Activated naive CD4-positive, alpha-beta T cell (primary cell): ENCODE measurements at places on chromosomes 5 and 9.
A peak's percentile ranks its signal among the peaks of the same experiment; 100 is the strongest.

DNA sequence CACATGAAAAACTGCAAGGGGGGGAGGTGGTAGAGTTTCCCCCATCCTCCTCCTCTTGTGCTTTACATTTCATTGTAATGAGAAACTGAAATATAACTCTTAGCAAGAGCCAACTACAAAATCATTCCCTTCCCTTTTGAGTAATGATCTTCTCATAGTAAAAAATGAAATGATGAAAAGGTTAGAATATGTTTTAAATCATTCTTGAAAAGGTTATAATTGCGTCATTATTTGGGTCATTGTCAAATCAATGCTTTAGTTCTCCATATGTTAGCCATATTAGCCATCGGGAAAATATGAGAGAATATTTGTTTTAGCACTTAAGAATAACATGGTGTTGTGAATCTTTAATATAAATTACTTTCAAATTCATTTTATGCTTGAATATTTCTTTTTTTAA, 1185.0 kb upstream of the CDH18 start:
- DNase-seq = no peak

- DNase-seq = no peak
Measured at GRCh38 chr5:19479562-19479961, 508.4 kb downstream of the CDH18 start.

DNA sequence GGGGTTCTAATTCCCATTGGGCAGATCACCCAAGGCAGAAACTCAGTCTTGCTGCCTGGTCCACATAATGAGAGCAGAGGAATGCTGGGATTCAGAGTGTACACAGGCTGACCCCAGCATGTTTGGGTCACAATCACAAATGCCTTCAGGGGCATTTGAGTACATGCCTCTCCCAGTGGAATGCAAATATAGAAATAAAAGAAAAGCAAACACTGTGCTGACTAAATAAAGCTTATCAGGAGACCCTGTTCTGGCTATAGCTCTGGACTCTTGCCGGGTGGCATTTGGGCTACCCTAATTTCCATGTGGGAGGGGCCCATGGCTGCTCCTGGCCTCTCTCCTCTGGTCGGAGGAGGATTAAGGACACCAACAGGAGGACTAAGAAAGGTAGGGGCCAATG, 121.4 kb downstream of the DOCK8 start:
- no peak for DNase-seq

DNA sequence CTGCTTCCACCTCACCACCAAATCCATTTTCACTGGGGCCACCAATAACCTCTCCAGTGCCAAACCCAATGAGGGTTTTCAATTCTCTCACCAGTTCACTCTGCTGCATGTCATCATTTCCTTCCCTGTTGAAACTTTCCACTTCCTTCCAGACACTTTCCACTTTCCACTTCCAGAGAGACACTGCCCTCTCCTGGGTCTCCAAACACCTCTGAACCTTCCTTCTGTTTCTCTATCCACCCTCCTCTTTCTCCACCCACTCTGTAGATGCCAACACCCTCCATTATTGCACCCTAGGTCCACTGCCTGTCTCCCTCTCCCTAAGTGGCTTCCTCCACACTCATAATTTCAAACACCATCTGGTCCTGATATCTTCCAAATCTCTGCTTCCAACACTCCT, 39.6 kb downstream of the PDE6A start:
- no peak for DNase-seq

- DNase-seq = no peak
Measured at GRCh38 chr9:34377404-34377746, 677 bp upstream of the MYORG start.

DNA sequence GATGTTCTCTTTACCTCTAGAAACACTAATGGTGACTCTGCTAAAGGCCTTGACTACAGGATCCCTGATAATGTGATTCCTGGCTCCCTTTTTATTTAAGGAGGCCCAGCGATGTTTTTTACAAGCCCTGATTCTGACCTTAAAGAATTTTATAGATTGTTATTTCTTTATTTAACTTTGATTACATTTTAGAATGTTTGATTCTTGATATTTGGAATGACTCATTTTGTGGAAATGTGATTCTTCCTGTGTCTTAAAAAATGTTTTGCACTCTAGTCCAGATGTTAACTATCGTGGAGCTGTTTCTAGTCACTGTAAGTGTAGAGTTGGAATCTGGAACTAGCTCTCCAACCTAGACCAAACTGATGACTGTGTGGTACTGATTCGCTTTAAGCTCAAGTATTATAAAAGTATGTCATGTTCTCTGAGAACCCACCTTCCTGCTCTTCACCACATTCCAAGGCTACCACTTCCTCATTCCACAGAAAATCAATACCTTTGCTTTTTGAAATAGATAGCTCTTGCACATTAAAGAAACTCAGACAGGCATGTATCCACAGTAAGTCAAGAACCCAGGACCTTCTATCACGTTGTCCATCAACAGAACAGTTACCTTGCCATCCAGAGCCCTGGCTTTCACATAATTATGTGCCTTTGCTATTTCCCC, 65.2 kb downstream of the JMY start:
- DNase-seq = no peak

- DNase-seq = no peak
Measured at GRCh38 chr9:116580853-116581252, 106.3 kb upstream of the TRIM32 start.

GRCh38 chr9:114905170-114905940, 25.0 kb downstream of the TNFSF8 start:
- DNase-seq = no peak

DNA sequence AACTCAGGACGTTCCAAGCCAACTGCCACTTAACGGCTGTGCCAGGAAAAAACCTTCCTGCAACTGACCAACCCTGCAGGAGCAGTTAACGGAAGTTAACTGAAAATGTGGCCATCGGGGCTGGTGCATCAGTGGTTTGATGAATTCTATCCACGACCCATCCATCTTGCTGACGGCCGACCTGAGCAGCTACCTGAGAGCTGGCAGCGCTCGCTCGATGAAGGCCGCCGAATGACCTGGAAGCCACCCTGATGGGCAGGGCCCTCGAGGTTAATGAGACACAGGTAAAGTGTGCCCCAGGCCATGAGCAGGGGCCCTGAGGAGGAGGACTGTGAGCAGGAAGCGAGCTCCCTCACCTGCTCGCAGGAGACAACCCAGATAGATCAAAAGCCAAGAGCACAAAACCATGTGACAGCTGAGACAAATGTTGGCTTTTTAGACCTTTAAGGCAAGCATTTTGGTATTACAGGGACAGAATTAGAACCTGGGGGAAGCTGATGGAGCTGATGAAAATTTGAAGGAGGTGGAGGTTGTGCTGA, 35.3 kb upstream of the FLT4 start:
- DNase-seq = no peak

GRCh38 chr5:5356765-5357164, 65.7 kb upstream of the ICE1 start:
- DNase-seq = no peak

DNA sequence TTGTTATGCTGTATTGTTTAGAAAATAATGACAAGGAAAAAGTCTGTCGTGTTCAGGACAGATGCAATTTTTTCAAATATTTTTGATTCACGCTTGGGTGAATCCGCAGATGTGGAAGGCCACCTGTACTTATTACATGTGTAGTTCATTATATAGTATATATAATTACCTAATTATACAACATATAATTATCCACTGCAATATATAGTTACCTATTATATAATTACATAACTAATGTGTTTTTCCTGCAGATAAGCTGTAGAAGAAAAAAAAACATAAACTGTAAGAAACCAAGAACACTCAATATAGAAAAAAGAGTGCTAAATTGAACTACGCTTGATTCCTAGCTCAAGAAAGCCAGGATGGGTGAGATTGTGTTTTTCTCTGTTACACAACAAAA, 93.6 kb upstream of the RANBP3L start:
- no peak for DNase-seq

DNA sequence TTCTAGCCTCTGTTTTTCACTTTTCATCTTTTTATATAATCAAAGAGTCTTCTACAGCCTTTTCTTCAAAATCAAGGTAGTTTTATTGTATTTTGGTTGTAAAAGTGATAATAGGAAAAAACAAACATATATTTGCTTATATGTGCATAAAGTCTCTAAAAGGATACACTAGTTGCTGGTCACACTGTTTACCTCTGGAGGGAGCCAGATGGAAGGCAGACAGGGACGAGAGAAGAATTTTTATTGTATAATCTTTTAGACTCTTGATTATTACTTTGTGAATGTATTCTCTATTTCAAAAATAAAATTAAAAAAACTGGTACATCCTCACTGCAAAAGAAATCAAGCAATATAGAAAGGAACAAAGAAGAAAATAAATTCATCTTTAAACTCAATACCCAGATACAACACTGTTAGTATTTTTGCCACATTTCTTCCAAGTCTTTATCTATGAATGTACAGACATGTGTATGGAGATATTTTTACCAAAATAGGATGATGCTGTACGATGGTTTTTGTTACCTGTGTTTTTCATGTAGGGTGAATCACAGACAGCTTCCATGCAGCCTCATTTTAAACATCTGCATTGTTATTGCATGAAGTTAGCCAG, 6.1 kb upstream of the RNF183 start:
- DNase-seq = no peak

- DNase-seq = peak; percentile 62
Measured at GRCh38 chr5:69334793-69335268, 2.2 kb upstream of the CCDC125 start.

DNA sequence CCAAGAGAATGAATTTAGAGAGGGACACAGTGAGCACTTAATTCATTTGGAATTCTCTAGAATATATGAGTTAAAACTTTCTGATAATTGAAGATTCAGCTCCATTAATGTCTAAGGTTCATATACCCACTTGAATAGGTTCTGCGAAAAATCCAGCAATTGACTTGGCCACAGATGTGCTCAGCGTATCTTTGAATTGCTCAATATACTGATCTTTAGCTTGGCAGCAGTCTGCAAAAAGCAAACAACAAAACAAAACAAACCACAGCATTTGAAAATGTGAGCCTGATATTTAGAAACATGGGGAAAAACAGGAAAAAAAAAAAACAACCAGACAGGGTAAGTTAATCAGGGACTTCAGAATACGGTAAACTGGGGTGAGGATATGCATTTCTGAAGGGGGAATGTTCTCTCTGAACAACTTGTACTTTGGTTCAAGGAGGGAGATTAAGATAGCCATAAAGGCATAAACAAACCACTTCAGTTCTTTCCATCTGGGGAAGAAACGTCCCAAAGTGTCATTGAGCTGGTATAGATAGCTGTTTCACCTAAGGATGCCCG, 21.4 kb downstream of the AGXT2 start:
- no peak for DNase-seq

DNA sequence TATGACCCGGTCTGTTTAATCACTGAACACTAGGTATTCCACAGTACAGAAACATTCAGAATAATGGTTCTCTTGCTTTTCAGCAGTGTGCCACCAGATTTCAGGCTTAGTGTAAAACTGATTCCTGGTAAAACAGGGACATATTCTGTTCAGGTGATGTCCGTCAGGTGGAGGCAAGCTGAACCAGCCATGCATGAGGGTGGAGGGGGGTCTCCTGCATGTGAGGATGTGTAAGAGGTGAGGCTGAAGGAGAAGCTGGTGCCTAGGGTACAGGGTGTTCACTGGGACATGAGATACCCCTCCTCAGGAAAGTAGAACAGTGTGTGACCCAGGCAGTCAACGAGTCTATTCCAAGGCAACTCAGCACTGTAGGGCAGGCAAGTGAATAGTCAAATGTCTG, 563.9 kb downstream of the BNC2 start:
- no peak for DNase-seq

- DNase-seq = no peak
Measured at GRCh38 chr5:89199306-89199705, 316.3 kb upstream of the MEF2C start.

GRCh38 chr5:18244309-18244708, 610.0 kb downstream of the TAF11L14 start:
- no peak for DNase-seq

DNA sequence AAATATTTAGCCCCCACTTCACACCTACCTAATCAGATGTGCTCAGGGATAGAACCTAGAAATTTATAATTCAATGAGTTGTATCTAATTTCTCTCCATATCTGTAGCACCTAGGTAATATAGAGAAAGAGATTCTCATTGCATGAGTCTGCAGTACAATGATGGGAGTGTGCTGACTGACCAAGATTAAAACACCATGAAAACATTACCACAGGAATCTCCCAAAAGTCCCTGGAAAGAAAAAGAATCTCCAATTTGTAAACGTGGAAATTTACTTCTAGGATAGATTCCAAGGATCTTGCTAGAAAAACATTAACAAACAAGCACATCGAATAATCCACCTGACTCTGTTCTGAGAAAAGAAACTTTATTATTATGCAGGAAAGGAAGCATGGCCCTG, 45.0 kb upstream of the DMRTA1 start:
- no peak for DNase-seq

GRCh38 chr9:97874624-97875023, 21.6 kb downstream of the FOXE1 start:
- no peak for DNase-seq

DNA sequence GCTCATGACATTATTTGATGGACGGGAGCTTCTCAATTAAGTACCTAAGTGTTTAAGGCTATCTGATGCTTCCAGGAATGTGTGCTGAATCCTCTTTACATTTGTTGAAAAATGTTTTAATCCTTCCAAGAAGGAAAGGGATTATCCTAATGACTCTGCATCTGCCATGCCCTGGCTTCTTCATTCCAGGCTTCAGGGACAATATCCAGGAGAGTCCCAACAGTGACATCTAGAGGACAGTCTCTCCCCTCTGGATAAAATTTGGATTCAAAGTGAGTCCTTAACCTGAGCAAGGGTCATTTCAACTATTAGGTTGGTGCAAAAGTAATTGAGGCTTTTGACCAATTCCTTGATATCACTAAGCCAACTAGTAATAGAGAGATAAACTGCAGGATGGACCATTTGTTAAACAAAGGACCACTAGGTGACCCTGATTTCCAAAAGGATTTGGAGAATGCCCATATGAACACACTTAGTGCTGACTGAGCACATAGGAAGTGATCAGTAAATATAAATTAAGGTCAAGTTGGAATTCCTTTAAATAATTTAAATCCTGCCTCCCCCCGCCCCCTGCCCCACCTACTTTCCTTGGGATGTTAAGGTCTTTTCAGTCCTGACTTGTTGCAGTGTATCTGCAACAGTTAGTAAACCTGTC, 19.1 kb downstream of the TNFSF8 start:
- DNase-seq = no peak

DNA sequence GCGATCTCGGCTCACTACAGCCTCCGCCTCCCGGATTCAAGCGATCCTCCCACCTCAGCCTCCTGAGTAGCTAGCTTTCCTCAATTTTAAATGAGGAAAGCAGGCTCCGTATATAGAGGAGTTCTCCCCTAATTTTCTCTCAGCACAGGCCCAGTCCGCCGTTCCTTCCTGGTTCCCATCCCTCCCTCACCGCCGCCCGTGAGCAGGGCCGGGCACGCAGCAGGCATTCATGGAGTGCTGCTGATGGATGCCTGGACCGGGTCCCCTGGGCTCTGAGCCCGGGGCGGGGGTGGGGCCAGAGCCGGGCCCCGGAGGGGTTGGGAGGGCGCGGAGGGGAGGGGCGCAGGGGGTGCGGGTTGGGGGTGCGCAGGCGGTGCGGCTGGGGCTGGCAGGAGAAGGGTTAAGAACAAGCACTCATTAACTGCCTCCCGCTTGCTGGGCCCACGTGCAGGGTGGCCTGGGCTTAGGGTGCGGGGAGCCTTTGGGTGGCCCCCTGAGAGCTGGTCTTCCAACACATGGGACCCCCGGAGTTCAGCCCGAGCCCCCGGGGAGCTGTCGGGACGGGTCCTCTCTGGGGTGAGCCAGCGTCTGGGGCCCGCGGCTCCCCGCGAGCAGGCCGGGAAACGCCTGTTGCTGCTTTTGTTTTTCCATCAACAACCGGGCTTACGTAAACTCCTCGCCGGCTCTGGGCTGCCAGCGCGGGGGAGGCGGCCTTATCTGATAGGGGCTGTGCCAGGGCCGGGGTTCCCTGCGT, 33.7 kb downstream of the LHX2 start:
- DNase-seq = no peak

- DNase-seq = no peak
Measured at GRCh38 chr5:136374638-136375037, 9.3 kb upstream of the TRPC7 start.
